ENCODE measurements at places on chromosomes 3 and 15.

DNA sequence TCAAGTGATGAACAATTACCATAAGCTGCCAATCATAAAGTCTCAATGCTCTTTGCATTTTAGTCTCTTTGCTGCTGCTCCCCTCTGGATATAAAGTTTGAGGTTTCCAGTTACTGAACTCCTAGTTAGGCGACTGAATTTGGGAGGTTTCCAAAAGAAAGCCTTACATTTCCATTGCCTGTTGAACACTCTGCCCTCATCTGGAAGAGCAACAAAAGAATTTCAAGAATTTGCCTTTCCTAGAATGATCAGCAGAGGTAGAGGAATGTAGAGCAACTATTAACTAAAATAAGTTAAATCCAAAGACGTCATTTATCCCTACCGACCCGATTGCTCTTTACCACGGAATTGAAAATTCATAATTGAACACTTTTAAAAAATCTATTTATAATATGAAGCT lies 53.4 kb upstream of the PRICKLE2 start:
- DNase-seq = no peak

- DNase-seq = no peak
Observed at GRCh38 chr15:92071045-92071634, 217.6 kb downstream of the SLCO3A1 start.

DNA sequence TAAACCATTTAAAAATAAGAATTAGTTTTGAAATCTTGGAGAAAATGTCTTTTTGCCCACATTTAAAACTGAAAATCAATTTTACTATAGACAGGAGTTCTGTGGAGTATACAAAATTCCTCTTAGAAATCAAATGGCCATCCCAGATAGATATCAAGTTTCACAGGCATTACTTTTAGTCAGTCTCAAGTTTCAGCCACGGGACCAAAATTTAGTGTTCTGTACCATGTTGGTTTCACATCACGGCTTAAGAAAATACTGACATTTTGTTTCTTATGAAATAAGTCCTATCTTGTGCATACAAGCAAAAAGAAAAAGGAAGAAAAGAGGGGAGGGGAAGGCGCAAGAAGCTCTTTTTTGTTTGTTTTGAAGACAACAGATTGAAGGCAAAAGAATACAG lies 45.7 kb downstream of the EIF2AK4 start:
- DNase-seq = no peak

GRCh38 chr3:127964053-127964452 lies 49.0 kb downstream of the KBTBD12 start:
- no peak for DNase-seq

- DNase-seq = no peak
Observed at GRCh38 chr3:144263706-144264105, 292.1 kb downstream of the DIPK2A start.

DNA sequence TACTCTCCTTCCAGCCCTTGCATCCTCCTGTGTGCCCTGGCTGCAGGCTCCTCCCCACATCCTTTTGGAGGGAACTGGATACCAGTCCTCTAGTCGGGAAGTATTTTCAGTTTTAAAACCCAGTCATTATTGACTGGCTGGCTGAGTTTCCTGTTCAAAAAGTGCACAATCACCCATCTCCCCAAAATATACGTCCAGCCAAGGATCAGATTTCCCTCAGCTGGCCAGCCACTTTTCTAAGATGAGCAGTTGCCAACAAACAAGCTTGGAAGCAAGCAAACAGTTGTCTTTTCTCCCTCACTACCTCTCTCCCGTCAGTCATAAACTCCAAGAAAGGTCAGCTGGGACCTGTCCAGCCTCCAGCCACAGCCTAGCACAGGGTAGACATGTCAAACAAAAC lies 147.7 kb upstream of the GALNT15 start:
- no peak for DNase-seq

DNA sequence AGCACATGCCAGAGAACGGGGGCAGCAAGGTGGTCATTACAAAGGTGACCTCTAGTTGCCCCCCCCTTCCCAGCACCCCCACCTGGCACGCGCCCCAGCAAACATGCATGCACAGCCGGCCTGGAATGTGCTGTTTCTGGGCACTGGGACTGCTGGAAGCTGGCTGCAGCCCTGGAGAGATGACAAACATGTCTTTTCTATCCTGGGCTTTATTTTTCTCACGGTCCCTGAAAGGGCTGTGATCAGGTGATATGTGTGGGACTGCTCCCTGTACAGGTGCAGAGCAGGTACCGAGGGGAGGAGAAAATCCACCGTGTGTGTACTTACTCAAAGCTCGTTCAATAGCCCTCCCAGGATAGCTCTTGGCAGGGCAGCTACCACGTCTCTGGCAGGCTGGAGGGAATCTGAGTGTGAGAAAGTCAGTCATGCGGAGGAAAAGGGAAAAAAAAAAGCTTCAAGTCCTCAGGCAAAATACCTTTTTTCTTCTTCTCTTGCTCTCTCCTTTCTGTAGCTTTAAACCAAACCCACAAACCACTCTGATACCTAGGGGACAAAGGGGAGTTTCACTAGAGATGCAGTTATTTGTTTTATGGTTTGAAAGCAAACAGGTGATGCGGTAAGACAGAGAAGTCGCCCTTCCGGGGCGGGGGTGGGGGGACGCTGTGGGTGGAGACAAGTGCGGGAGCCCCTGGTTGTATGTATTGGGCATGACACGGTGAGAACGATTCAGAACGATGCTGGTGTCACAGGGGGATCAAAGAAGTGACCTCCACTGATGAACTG lies 5.0 kb upstream of the HES1 start:
- DNase-seq = no peak

GRCh38 chr3:7720649-7721297 lies 780.9 kb upstream of the LMCD1 start:
- DNase-seq = no peak

DNA sequence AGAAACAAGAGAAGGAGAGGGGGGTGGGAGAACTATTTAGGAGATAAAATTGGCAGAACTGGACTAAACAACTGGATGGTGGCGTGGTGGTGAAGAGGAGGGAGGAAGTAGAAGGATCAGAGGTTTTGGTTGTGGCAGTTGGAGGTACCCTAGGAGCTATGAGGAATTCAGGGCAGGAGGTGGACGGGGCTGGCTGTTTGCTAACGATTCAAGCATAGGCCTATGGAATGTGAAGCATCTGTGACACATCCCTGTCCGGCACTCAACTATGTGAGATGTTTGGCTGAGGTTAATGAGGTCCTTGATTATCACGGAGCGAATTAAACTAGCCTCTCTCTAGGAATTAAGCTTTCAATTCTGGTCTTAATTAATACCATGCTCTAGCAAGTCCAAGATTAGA lies 13.5 kb downstream of the TARS3 start:
- DNase-seq = no peak

DNA sequence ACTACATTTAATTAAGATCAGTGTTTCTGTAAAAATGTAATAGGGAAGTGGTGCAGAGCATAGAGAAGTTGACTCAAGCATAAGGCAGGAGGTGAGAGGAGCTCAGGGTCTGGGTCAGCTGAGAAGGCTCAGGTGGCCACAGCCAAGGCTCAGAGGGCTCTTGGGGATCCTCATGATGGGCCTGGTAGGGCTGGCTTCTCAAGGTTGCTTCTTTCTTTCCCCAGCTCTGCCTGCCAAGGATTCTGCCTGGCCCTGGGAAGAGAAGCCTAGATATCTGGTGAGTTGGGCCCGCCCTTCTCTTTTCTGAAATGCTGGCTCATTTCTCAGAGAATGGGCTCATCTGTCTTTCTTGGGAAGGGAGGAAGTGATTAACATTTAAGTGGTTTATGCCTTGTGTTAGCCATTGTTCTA lies 6.5 kb downstream of the ZNF589 start:
- no peak for DNase-seq

GRCh38 chr3:124694486-124694885 lies 35.8 kb upstream of the UMPS start:
- DNase-seq = no peak

GRCh38 chr3:82618594-82618993 lies 857.1 kb upstream of the GBE1 start:
- DNase-seq = no peak

GRCh38 chr3:43497422-43497821 lies 124.4 kb downstream of the ANO10 start:
- DNase-seq = no peak

- no peak for DNase-seq
Observed at GRCh38 chr3:57709559-57709958, 16.7 kb upstream of the DENND6A start.
